ENCODE measurements at places on chromosomes 4 and X.
A peak's percentile ranks its signal among the peaks of the same experiment; 100 is the strongest.

DNA sequence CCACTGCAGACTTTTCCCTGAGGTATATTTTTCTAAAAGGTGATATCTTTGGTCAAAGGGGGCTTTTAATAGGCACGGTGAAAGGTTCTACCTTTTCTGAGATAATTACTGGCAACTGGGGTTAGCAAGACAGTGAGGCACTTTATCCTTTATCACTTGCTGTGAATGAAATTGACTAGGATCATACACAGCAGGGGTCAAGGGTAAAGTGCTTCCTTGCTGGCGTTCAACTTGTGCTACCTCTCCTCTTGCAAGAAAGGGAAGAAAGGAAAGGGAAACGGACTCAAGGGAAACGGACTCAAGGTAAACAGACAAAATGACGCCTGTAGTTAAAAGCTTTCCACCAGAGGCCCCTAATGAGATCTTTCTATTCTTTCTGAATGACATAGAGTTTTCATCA is 78.6 kb upstream of the RAPGEF2 start:
- DNase-seq = no peak

DNA sequence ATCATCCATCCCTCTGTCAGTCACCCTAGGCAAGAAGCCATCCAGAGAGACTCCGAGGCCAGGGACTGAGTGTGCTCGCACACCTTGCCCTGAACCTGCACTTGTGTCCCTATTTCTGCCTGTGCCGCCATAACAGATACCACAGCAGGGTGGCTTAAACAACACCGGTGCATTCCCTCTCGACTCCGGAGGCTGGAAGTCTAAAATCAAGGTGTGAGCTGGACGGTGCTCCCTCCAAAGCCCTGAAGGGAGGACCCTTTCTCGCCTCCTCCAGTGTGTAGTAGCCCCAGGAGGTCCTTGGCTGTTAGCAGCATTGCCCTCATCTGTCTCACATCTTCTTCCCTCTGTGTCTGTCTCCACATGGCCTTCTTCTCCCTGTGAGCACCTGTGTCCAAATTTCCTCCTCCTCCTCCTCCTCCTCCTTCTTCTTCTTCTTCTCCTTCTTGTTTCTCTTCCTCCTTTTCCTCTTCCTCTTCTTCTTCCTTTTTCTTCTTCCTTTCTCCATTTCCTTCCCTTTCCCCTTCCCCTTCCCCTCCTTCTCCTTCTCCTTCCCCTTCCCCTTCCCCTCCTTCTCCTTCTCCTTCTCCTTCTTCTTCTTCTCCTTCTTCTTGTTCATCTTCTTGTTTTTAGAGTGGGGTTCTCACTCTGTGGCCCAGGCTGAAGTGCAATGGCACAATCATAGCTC is 98.1 kb upstream of the ENPP6 start:
- DNase-seq = no peak

DNA sequence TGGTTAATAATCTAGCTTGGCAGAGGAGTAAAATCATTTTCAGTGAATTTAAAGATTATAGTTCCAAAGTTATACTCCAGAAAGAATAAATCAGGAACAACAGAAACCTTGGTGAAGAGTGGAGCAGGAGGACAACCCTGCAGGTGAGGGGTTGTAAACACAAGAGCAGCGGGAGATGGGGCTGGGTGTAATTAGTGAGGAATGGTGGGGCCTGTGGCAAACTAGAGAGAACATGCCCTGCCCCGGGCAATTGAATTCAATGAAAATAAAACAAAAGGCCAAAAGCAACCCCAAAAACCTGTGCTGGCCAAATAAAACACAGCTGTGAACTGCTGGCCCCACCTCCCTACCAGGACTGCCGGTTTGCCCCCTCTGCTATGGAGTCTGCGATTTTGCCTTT is 325.2 kb downstream of the NR3C2 start:
- no peak for DNase-seq

- DNase-seq = no peak
Observed at GRCh38 chrX:151169783-151170182, 6.6 kb upstream of the GPR50 start.

DNA sequence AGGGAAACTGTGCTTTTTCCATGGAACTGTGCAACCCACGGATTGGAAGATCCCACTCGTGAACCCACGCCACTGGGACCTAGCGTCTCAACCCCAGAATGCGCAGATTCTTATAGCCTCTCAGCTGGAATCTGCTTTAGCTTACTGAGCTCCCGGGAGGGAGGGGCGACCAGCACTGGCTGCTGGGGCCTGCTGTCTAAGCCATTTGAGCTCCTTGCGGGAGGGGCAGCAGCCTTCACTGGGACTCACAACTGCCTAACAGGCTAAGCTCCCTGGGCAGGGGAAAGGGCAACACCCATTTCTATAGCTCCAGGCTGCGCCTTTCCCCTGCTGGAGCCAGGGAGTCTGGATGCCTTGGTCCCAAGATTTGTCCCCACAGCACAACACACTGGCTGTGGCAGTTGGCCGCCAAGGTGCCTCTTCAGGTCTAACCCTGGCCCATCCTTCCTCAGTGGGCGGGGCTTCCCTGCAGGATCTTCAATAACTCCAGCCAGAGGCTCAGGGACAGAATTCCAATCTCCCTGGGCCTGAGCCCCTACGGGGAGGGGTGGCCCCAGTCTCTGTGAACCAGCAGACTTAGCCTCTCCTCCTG is 451.7 kb upstream of the PITX2 start:
- DNase-seq = no peak

GRCh38 chr4:67746797-67747495 is 7.2 kb downstream of the GNRHR start:
- DNase-seq = peak; percentile 39

- DNase-seq = peak; percentile 90
Observed at GRCh38 chr4:183142571-183143550, 43.8 kb downstream of the WWC2 start.
